ENCODE measurements at places on chromosomes 3 and 15. TPM values are rescaled to one million over a fixed set of nuclear protein-coding genes. Genes with fewer than 3 reads are reported as not detected.

The GRM7 gene
- total RNA-seq: not detected

The CLRN1 gene
- not detected for total RNA-seq

The AGBL1 gene
- total RNA-seq: not detected

The LSG1 gene
- 50.1 TPM for total RNA-seq

The FRMD4B gene
- total RNA-seq: 67.8 TPM

The ZPLD1 gene
- not detected for total RNA-seq

The GOLGA8M gene
- total RNA-seq: 0.26 TPM

The GOLGA8J gene
- not detected for total RNA-seq

The GREM1 gene
- total RNA-seq: 0.13 TPM

The CMTM7 gene
- 19.8 TPM for total RNA-seq

All from dermis microvascular lymphatic vessel endothelial cell (primary cell).